ENCODE measurements at places on chromosomes 12 and 14. TPM values are rescaled to one million over a fixed set of nuclear protein-coding genes. Genes with fewer than 3 reads are reported as not detected.

DNA sequence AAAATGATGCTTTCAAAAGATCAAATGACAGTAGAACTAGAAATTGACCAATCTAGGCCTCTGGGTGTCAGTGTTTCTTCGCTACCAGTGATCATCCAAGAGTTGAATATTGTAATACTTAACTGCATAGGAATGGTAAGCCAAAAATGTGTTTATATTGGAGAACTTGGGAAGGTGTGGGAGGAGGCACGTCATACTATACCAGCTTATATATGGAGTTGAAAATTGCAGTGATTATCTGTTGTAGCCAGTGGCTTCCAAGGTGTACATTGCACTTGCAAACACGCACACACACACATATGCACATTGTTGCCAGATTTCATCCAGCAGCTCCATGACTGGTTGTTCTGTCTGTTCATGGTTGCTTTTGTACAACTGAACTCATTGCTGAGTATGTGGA lies 36.1 kb downstream of the EID3 start:
- no peak overlapping the region for H3K27ac ChIP-seq
- no peaks in the 10 kb centered on the region for H3K4me1 ChIP-seq
- peaks cover 38% of the 10 kb centered on the region for H3K36me3 ChIP-seq
- no peaks in the 10 kb centered on the region for H3K27me3 ChIP-seq
- peak; percentile 64 for DNase-seq
- H3K4me3 ChIP-seq: no peak overlapping the region

- no peak overlapping the region for H3K27ac ChIP-seq
- H3K36me3 ChIP-seq: peaks cover 4% of the 10 kb centered on the region
These were observed 106.0 kb upstream of the RTL1 start for GRCh38 chr14:101009531-101009930.

DNA sequence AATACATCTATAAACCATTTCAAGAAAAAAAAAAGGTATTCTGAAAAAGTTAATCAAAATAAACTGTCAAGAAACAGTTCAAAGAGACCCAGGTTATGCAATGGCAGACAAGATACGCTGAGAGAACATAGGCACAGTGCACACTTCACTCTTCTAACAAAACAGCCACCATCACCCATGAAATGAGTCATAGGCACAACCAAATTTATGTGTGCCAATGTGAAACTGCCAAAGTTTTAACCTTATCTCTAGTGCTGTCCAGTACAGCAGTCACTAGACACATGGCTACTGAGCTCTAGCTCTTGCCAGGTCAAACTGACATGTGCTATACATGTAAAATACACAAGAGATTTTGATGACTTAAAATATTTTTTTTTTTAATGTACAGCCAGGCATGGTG lies 1.4 kb downstream of the CEP128 start:
- H3K27ac ChIP-seq: no peak overlapping the region
- no peaks in the 10 kb centered on the region for H3K27me3 ChIP-seq
- H3K4me1 ChIP-seq: no peaks in the 10 kb centered on the region
- no peaks in the 10 kb centered on the region for H3K36me3 ChIP-seq
- H3K4me3 ChIP-seq: no peak overlapping the region

DNA sequence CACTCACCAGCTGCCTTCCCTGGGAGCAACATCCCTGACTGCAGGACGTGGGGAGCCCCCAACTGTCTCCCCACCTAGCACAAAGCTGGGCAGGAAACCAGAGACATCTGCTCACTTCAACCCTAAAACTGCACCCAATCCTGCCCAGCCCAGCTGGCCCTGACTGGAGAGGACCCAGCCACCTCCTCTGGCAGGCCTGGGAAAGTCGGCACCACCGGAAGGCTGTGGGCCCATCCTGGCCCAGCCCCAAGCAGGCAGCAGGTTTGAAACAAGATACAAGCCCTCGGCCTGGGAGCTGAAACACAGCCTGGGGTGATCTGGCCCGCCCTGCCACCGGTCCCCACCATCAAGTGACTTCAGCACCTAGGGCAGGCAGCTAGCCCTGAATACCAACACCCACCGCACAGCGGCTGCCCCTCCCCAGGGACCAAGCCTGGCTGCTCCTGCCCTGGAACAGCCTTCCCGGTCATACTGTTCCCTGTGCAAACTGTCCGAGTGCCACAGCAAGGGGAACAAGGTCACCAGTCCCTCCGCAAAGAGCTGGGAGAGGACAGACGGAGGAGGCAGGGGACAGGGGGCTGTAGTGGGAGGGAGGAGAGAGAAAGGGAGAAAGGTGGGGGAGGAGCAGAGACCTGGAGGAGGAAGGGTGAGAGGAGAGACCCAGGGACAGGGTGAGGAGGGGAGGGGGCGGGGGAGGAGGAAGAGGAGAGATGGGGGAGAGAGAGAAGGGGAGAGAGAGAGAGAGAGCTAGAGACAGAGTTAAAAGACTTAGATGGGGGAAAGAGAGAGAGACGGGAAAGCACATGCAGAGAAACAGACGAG lies 115.7 kb downstream of the RFLNA start:
- no peak for DNase-seq
- H3K36me3 ChIP-seq: peaks cover 2% of the 10 kb centered on the region
- H3K4me3 ChIP-seq: no peak overlapping the region
- H3K27me3 ChIP-seq: no peaks in the 10 kb centered on the region
- peaks cover 27% of the 10 kb centered on the region for H3K4me1 ChIP-seq

DNA sequence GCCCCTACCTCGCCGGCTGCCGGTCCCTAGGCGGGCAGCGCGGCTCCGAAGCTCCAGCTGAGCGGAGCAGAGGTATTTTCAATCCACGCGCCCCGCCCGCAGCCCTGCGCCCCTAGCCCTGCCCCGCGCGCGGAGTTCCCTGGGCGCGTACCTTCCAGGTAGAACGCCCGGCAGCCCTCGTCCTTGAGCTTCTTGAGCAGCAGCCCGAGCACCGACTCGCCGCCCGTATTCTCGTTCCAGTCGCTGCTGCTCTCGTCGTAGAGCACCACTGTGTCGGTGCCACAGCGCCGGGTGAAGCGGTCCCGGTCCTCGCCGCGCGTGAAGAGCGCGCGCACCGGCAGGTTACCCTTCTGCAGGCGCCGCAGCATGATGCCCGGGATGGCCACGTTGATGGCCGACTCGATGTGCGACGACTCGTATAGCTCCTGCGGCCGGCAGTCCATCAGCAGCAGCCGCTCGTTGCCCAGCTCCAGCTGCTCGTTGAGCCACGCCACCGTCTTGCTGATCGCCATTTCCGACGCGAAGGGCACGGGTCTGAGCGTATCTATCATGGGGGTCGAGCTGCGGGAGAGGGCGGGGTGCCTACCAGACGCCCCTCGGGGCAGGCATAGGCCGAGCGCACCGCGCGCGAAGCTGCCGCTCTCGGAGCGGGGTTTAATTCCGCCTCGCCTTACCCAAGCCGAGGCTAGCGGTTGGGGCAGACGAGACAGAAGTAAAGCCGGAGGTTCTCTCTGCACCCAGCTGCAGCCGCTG lies 636 bp downstream of the DUSP6 start:
- peaks cover 4% of the 10 kb centered on the region for H3K36me3 ChIP-seq
- H3K27me3 ChIP-seq: no peaks in the 10 kb centered on the region
- H3K27ac ChIP-seq: peak overlapping the region; percentile 96
- peak overlapping the region; percentile 64 for H3K4me3 ChIP-seq

GRCh38 chr12:99261256-99261655 lies 386.3 kb upstream of the GARIN6 start:
- no peaks in the 10 kb centered on the region for H3K27me3 ChIP-seq
- H3K27ac ChIP-seq: no peak overlapping the region
- no peak overlapping the region for H3K4me3 ChIP-seq

GRCh38 chr12:125387206-125387605 lies 322.0 kb downstream of the AACS start:
- H3K27ac ChIP-seq: no peak overlapping the region
- no peaks in the 10 kb centered on the region for H3K4me1 ChIP-seq
- no peak overlapping the region for H3K4me3 ChIP-seq
- no peaks in the 10 kb centered on the region for H3K36me3 ChIP-seq

GRCh38 chr14:80428171-80428570 lies 216.9 kb upstream of the DIO2 start:
- H3K27ac ChIP-seq: no peak overlapping the region
- peak; percentile 81 for DNase-seq
- H3K4me1 ChIP-seq: no peaks in the 10 kb centered on the region

- H3K4me3 ChIP-seq: no peak overlapping the region
- no peaks in the 10 kb centered on the region for H3K36me3 ChIP-seq
- H3K27ac ChIP-seq: no peak overlapping the region
- no peaks in the 10 kb centered on the region for H3K4me1 ChIP-seq
- no peaks in the 10 kb centered on the region for H3K27me3 ChIP-seq
- no peak for DNase-seq
These were observed 30.0 kb upstream of the STK38L start for GRCh38 chr12:27213830-27214787.

- no peaks in the 10 kb centered on the region for H3K27me3 ChIP-seq
- DNase-seq: no peak
- no peaks in the 10 kb centered on the region for H3K36me3 ChIP-seq
- no peak overlapping the region for H3K4me3 ChIP-seq
These were observed 58.8 kb downstream of the ATP2B1 start for GRCh38 chr12:89649820-89650219.

DNA sequence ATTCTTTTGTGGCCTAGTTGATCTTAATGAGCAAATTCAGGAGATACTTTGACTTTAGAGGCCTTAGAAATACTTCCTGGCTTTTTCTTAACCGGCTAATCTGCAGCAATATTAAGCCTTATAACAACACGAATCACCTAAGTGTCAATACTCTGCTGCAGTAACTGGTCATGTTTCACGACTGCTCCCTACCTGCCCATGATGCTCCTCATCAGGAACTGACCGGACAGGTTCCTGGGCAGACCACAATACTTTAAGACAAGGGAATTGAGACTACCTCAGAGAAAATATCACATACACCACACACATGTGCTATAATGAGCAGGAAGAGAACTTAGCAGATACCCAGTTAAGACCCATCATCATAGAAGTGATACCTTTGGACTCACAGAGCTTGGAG lies 211.9 kb upstream of the BMP4 start:
- H3K36me3 ChIP-seq: no peaks in the 10 kb centered on the region
- H3K4me3 ChIP-seq: no peak overlapping the region
- H3K27ac ChIP-seq: no peak overlapping the region
- no peaks in the 10 kb centered on the region for H3K27me3 ChIP-seq
- no peak for DNase-seq

GRCh38 chr14:89907655-89908054 lies 46.9 kb downstream of the EFCAB11 start:
- H3K27me3 ChIP-seq: no peaks in the 10 kb centered on the region
- H3K36me3 ChIP-seq: no peaks in the 10 kb centered on the region
- peaks cover 11% of the 10 kb centered on the region for H3K4me1 ChIP-seq
- no peak overlapping the region for H3K4me3 ChIP-seq
- DNase-seq: no peak
- H3K27ac ChIP-seq: no peak overlapping the region

- no peaks in the 10 kb centered on the region for H3K36me3 ChIP-seq
- no peak overlapping the region for H3K27ac ChIP-seq
- DNase-seq: no peak
- no peaks in the 10 kb centered on the region for H3K4me1 ChIP-seq
- H3K27me3 ChIP-seq: peaks cover under 1% of the 10 kb centered on the region
- no peak overlapping the region for H3K4me3 ChIP-seq
These were observed 13.0 kb upstream of the LEMD3 start for GRCh38 chr12:65156366-65156841.

The KRAS gene
- total RNA-seq: 15.0 TPM

The CLEC4C gene
- total RNA-seq: not detected

The KRT86 gene
- total RNA-seq: 0.17 TPM

The HVCN1 gene
- total RNA-seq: 7.4 TPM

The DLGAP5 gene
- total RNA-seq: 8.1 TPM

The BEST3 gene
- total RNA-seq: not detected

The KRT72 gene
- not detected for total RNA-seq

The GDF3 gene
- not detected for total RNA-seq

The IFNG-AS1 gene
- not detected for total RNA-seq

The CIROP gene
- 1.0 TPM for total RNA-seq

The LMO3 gene
- total RNA-seq: 0.50 TPM

Data from fibroblast of lung (primary cell).